ENCODE measurements at places on chromosomes 5 and 9. TPM values are rescaled to one million over a fixed set of nuclear protein-coding genes. Genes with fewer than 3 reads are reported as not detected.

IL9 gene
- not detected for total RNA-seq

GDA gene
- not detected for total RNA-seq

CCNJL gene
- 3.2 TPM for total RNA-seq

PCAT7 gene
- total RNA-seq: 0.13 TPM

PCDHB15 gene
- total RNA-seq: 1.2 TPM

INSL4 gene
- not detected for total RNA-seq

GLRA1 gene
- not detected for total RNA-seq

TMOD1 gene
- 1.5 TPM for total RNA-seq

EXD3 gene
- total RNA-seq: 18.0 TPM

ACTBL2 gene
- under 0.01 TPM for total RNA-seq

PAPPA gene
- 0.32 TPM for total RNA-seq

CLIC3 gene
- not detected for total RNA-seq

CDK9 gene
- 80.5 TPM for total RNA-seq

TLE1 gene
- 32.2 TPM for total RNA-seq

GALNT12 gene
- total RNA-seq: 0.32 TPM

GRM6 gene
- not detected for total RNA-seq

FAM219A gene
- total RNA-seq: 15.9 TPM

RNF183 gene
- not detected for total RNA-seq

CER1 gene
- total RNA-seq: not detected

CARD9 gene
- 0.16 TPM for total RNA-seq

DNAH5 gene
- total RNA-seq: 0.82 TPM

SAPCD2 gene
- total RNA-seq: 13.6 TPM

LRRC19 gene
- total RNA-seq: not detected

RASEF gene
- total RNA-seq: not detected

POU5F2 gene
- total RNA-seq: 0.49 TPM

SPTLC1 gene
- 62.0 TPM for total RNA-seq

HTR1A gene
- not detected for total RNA-seq

WDR55 gene
- 30.4 TPM for total RNA-seq

KIF12 gene
- total RNA-seq: not detected

FAM163B gene
- total RNA-seq: not detected

HSPA4 gene
- total RNA-seq: 55.2 TPM
